K562 (cell line): ENCODE measurements at places on chromosomes 12 and 14. TPM values are rescaled to one million over a fixed set of nuclear protein-coding genes. Genes with fewer than 3 reads are reported as not detected.

The RFLNA gene
- total RNA-seq = not detected in 2 replicates

The IL22 gene
- not detected in 2 replicates for total RNA-seq

The KLHDC1 gene
- total RNA-seq = 0.22 TPM in 2 replicates

The KRT78 gene
- not detected in 2 replicates for total RNA-seq

The CCDC196 gene
- not detected in 2 replicates for total RNA-seq

The RFX4 gene
- total RNA-seq = not detected in 2 replicates

The CMKLR1 gene
- total RNA-seq = 0.20 and 0.29 TPM in 2 replicates

- no peak for DNase-seq
Measured at GRCh38 chr12:31119803-31120211, 46.1 kb downstream of the DDX11 start.

DNA sequence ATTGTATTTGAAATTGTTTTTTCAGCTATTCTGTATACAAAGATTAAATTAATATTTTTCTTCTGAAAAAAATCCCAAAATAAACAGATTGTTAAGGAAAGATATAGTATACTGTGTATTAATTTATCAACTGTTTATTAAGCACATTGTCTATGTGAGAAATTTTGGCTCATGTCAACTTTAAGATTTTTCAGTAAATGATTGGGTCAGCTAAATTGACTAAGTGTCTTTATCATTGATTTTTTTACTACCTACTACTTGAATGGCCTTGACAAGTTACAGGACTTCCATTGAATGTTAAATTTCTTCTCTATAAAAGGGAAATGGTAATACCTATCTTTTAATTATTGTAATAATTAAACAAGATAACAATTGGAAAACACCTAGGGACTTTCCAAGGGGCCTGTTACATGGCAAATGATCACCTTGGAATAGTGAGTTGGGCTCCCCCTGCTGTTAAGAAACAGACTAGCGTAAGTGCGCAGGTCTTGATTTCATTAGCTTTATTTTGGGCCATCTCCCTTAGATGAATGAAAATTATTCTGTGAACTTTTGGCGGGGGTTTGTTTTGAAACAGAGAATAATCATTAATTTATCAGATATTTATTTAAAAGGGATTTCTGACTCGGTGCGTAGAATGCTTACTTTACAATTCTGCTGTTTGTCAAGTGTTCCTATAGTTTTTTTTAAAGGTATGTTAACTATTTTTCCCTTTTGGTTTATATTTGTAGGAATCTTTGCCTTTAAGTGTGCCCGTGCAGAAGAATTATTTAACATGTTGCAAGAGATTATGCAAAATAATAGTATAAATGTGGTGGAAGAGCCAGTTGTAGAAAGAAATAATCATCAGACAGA, 14.5 kb upstream of the CCT2 start:
- peak; percentile 59 for DNase-seq

DNA sequence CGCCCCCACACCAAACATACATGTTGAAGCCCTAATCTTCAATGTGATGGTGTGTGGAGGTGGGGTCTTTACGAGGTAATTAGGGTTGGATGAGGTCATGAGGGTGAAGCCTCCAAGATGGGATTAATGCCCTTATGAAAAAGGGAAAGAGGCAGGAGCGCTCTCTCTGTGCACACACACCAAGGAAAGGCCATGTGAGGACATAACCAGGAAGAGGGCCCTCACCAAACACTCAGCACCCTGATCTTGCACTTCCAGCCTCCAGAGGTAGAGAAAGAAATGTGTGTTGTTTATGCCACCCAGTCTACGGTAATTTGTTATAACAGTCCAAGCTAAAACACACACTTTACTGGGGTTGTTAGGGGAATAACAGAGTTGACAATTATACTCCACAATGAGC, 14.6 kb upstream of the PITPNM2 start:
- DNase-seq = no peak

DNA sequence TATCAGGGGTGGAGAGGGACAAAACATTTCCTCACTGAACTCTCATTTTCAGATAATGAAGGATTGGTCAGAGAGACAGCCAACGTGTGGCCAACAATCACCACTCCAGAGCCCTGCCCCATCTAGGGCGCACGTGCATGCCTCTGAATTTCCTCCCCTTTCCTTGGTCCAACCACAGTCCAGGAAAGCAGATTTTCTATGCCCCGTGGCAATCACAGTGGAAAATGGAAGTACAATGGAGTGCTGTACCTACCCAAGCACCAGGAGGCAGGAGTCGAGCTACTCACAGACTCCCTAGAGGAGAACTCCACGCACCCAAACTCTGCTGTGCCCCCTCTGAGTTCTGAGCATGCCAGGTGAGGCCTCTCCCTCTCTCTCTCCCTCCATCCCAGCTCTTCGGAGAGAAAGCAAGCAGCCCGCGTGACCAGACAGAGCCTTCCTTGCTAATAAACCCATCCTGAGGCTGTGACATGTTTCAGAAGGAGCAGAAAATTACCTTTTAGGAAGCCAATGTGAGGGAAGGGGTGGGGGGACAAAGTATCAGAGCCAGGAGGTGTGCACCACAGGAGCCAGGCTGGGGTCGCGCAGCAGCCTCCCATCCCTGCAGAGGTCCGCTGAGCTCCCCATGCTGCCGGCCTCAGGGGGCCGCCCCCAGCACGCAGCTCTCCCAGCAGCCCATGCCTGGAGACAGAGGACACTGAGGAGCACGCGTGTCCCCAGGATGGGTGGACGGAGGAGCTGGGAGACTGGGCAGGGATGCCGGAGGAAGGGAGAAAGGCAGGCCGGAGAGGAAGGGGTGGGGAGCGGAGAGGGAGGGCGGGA, 73.4 kb downstream of the PITPNM2 start:
- DNase-seq = no peak

DNA sequence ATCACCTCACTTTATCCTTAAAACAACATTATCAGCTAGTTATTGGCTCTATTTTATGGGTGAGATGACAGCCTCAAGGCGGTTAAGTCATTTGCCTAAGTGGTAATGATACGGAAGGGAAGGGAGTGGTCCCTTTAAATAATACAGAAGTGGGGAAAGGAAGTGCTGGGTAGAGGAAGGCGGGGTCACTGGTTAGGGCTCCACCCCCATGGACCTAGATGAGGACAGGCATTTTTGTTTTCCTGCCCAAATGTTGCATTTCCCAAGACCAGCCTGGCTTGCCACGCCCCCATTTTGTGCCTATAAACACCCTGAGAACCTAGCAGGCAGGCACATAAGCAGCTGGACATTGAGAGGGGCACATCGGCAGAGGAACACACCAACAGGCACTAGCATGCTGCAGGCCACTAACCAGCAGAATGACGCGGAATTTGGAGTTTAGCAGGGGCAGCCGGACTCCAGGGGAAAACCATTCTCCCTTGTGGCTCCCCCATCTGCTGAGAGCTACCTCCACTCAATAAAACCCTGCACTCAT, 100.9 kb downstream of the EPS8 start:
- no peak for DNase-seq

- DNase-seq = no peak
Measured at GRCh38 chr12:64595863-64596793, 14.2 kb upstream of the RASSF3 start.

DNA sequence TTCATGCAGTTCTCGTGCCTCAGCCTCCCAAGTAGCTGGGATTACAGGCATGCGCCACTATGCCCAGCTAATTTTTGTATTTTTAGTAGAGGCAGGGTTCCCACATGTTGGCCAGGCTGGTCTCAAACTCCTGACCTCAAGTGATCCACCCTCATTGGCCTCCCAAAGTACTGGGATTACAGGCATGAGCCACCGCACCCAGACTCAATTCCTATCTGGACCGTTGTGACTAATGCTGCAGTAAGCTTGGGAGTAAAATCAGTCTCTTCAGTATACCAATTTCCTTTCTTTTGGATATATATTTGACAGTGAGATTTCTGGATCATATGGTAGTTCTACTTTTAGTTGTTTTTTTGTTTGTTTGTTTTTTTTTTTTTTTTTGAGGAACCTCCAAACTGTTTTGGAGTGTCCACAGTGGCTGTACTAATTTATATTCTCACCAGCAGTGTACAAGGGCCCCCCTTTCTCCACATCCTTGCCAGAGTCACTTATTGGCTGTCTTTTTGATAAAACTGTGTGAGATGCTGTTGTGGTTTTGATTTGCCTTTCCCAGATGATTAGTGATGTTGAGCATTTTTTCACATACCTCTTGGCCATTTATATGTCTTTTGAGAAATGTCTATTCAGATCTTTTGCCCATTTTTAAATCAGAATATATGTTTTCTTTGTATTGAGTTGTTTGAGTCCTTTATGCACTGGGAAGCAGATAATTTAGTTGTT, 37.3 kb upstream of the EVL start:
- DNase-seq = no peak

DNA sequence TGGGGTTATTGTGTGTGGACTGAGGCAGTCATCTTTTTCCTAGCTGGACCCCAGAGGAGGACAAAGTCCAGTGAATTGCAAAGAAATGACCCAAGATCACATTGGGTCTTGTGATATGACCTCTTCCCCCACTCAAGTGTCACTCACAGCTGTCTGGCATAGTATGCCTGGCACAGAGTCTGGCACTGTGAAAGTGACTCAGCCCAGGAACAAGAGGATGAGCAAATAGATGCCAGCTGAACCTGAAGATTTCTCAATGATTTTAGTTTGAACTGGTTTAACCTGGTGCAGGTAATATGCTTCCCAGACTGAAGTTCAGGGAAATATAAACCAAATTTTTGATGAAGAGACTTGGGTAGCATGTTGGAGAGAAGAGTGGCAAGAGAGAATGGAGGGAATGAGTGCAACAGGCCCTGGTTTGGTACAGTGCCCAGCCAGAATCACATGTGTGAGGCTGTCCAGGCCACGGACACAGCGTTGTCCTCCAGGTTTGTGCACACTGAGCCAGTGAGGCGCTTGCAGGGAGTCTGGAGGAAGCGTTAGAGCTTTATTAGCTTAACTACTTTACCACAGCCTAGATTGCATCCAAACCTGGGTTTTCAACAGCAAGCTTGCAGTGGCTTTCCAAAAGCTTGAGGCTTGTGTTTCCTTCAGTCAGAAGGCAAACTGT, 332.9 kb downstream of the NUAK1 start:
- no peak for DNase-seq

DNA sequence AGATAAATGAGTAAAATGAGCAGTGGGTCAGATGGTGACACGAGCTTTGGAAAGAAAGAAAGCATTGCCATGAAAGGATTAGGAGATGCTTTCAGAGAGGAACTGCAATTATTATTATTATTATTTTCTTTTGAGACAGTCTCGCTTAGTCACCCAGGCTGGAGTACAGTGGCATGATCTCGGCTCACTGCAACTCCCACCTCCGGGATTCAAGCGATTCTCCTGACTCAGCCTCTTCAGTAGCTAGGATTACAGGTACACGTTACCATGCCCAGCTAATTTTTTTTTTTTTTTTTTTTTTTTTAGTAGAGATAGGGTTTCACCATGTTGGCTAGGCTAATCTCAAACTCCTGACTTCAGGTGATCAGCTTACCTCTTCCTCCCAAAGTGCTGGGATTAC, 77.4 kb downstream of the ST8SIA1 start:
- DNase-seq = no peak

- DNase-seq = peak; percentile 6
Measured at GRCh38 chr12:38892087-38892786, 13.2 kb downstream of the CPNE8 start.

GRCh38 chr14:49424436-49425331, 161.5 kb downstream of the RPS29 start:
- no peak for DNase-seq

DNA sequence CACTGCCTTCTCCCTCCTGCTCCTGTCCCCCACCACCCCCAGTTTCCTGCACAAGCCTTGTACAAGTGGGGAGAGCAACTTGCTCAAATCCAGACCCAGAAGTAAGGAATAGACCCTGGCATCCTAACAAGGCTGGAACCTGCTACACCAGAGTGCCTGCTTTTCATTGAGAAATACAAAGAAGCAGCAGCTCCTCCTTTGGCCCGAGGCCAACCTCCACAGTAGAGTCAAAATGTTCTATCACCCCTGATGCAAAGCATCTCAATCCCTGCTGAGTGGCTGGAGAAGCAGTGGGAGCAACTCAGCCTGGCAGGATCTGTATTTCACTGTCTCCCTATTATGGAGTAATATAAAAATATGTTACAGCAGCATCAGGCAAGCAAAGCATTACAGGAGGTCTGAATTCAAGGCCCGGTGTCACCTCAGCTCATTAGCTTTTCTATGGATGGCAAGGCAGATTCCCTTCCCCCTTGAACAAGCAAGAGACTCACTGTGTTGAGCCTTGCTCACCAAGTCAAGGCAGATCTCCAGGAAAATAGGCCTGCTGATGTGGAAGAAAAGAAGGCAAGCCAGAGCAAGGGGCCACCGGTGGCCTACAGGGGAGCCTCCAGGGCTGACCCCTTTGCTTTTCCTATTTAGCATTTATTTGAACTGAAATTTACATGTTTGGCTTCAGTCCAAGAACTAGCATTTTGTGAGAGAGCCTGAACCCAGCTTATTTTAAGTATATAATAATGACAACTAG, 186.3 kb upstream of the EGLN3 start:
- DNase-seq = no peak

DNA sequence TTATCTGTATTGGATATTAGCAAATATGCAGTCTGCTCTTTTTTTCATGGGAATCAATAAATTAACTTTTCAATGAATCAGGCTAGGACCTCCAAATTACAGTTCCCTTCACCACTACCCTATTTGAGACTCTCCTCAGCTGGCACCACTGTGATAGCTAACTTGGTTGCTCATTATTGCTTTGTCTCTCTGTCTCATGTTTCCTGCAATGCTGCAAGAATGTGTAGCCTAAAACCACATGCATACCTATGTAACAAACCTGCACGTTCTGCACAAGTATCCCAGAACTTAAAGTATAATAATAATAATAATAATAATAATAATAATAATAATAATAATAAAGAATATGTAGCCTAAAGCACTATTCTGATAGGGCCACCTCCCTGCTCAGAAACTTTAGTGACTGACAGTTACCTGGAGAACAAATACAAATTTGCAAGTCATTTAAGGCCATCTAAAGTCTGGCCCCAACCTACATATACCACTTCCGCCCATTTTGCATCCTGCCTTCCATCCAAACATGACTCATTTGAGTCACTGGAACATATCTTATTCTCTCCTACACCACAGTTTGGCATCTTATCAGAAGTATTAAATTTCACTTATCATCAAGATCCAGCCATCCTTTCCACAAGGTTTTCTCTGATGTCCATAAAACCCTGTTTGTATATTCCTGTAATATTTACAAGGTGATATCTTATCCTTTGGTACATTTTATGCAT, 215.1 kb downstream of the LRRK2 start:
- DNase-seq = peak; percentile 12
